ENCODE measurements at places on chromosomes 5 and 9. TPM values are rescaled to one million over a fixed set of nuclear protein-coding genes. Genes with fewer than 3 reads are reported as not detected.

- H3K27me3 ChIP-seq: no peaks in the 10 kb centered on the region
- no peak overlapping the region for H3K27ac ChIP-seq
- H3K4me3 ChIP-seq: no peak overlapping the region
- DNase-seq: no peak
Observed at GRCh38 chr5:181281984-181282316, 21.0 kb upstream of the TRIM52 start.

- no peak overlapping the region for H3K4me3 ChIP-seq
- H3K4me1 ChIP-seq: peaks cover 12% of the 10 kb centered on the region
- no peak for DNase-seq
Observed at GRCh38 chr9:124047251-124047672, 35.7 kb downstream of the LHX2 start.

DNA sequence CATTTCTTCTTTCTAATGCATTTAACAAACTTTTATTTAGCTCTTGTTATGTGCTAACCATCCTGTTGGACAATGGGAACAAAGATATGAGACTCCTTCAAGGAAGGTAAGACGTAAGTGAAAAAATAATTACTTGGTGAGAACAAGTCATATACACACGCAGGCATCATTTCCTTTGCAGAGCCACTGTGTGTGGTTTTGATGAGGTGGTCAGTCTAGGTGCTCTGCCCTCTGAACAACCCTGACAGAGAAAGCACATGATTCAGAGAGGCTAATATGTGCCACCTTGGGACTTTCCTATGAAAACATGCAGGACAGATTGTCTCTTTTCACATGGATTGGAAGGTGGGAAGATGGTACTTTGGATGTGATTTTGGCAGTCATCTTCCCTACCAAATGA, 1162.5 kb upstream of the DMAC1 start:
- H3K27me3 ChIP-seq: no peaks in the 10 kb centered on the region
- no peaks in the 10 kb centered on the region for H3K4me1 ChIP-seq
- no peak overlapping the region for H3K4me3 ChIP-seq
- H3K27ac ChIP-seq: peak overlapping the region; percentile 20

DNA sequence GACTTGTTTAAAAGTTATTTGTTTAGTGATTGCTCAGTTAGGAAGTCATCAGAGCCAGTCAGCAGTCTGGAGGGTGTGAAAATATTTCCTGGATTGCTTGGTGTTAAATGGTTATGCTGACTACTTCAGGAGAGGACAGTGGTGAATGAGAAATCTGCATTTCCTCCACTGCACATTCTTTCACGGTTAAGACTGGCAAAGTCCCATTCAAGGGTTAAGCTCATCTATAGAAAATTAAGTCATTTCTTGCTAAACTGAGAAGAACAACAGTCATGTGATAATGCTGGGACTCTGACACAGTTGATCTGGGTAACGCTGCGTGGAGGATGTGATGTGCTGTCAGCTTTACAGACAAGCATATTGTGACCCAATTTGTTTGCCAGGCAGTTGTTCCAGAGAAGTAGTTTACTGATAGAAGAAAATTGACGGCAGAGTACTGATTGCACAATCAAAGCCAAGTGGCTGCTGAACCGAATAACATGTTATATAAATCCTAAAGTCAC, 80.4 kb downstream of the GRAMD2B start:
- no peak overlapping the region for H3K4me3 ChIP-seq
- no peaks in the 10 kb centered on the region for H3K27me3 ChIP-seq
- no peaks in the 10 kb centered on the region for H3K4me1 ChIP-seq
- no peaks in the 10 kb centered on the region for H3K36me3 ChIP-seq
- DNase-seq: no peak
- H3K27ac ChIP-seq: peak overlapping the region; percentile 45

GRCh38 chr9:110897943-110898342, 140.3 kb downstream of the LPAR1 start:
- no peaks in the 10 kb centered on the region for H3K36me3 ChIP-seq
- peak overlapping the region; percentile 13 for H3K27ac ChIP-seq
- no peaks in the 10 kb centered on the region for H3K4me1 ChIP-seq
- H3K27me3 ChIP-seq: no peaks in the 10 kb centered on the region
- H3K4me3 ChIP-seq: no peak overlapping the region

- no peak overlapping the region for H3K27ac ChIP-seq
- no peak overlapping the region for H3K4me3 ChIP-seq
- H3K27me3 ChIP-seq: no peaks in the 10 kb centered on the region
- no peaks in the 10 kb centered on the region for H3K4me1 ChIP-seq
- no peak for DNase-seq
Observed at GRCh38 chr9:125654121-125654520, 52.9 kb downstream of the MAPKAP1 start.

DNA sequence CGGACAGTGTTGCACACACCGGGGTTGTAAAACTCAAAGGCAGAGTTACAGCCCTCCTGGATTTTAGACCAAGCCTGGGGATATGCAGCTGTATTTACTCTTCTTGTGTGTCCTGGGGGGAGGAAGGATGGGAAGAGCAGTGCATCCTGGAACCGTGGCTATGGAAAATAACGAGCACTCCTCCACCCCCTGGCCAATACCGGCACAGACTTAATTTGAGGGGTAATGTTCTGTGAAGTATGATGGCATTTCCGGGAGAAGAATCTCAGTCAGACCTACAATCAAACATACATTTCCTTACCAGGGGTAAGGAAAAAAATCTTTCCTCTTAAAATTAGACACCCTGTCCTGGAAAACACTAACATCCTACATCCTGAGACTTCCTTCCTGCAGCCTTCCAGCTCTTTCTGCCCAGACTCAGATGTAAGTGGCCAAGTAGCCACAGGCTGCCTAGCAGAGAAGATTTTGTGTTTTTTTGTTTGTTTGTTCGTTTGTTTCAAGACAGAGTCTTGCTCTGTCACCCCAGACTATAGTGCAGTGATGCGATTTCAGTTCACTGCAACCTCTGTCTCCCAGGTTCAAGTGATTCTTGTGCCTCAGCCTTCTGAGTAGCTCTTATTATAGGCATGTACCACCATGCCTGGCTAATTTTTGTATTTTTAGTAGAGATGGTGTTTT, 11.0 kb upstream of the ERMP1 start:
- no peaks in the 10 kb centered on the region for H3K36me3 ChIP-seq
- H3K4me1 ChIP-seq: no peaks in the 10 kb centered on the region
- peak overlapping the region; percentile 62 for H3K27ac ChIP-seq
- H3K27me3 ChIP-seq: no peaks in the 10 kb centered on the region
- no peak for DNase-seq
- H3K4me3 ChIP-seq: no peak overlapping the region

The LHX6 gene
- total RNA-seq: 9.8 TPM

The GFPT2 gene
- total RNA-seq: 52.5 TPM
